ENCODE measurements at places on chromosomes 11 and 22.
A peak's percentile ranks its signal among the peaks of the same experiment; 100 is the strongest.

GRCh38 chr22:35697142-35697541, 20.5 kb upstream of the APOL5 start:
- no peak for DNase-seq

GRCh38 chr11:115456019-115456418, 48.2 kb downstream of the CADM1 start:
- DNase-seq = no peak

DNA sequence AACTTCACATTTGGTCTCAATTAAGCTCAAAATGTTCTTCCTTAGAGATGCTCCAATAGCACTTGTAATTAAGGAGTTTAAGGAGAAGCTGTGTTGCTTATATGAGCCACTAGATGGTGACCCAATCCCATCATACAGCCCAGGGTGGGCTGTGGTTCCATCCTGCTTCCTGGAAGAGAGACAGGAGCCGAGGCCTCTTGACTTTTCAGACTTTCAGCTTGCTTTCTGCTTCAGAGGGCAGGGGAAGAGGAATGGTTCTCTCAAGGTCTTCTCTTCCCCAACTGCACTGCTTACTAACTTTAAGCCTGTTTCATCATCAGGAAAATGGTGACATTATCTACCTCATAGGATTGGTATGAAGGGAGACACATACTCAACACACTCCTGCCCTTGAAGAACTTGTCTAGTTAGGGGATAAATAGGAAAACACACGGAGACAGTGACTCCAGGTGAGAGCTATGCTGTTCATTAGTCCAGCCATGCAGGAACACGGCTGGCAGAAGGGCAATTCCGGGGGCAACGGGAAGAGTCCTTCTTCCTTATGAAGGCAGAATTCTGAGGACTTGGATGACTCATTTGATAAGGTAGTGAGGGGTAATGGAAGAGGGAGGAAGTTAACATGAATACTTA, 20.1 kb downstream of the TMEM218 start:
- DNase-seq = no peak

- DNase-seq = no peak
Measured at GRCh38 chr11:60658409-60658808, 41.0 kb upstream of the MS4A8 start.

DNA sequence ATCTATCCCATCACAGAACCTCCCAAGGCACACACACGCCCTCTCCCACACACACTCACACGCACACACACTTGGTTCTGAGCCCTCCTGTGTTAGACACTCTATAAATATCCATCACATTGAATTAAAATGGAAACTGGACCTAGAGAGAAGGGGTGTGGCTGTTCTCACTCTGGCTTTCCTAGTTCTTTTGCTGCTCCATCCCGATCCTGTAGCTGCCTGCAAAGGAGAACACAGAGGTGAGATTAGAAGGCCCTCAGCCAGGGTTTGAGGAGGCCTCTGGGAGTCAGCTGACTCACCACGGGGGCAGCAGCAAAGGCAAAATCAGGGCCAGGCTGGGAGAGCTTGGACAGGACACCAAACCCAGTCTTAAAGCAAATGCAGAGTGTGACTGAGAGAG, 192.3 kb upstream of the CADM1 start:
- DNase-seq = no peak

- no peak for DNase-seq
Measured at GRCh38 chr22:40348025-40348658, 1.8 kb downstream of the ADSL start.

GRCh38 chr11:79263001-79263400, 177.8 kb downstream of the TENM4 start:
- no peak for DNase-seq

- DNase-seq = no peak
Measured at GRCh38 chr11:17135916-17136683, 58.6 kb upstream of the RPS13 start.

GRCh38 chr11:78465169-78465942, 47.7 kb upstream of the GAB2 start:
- DNase-seq = peak; percentile 26

DNA sequence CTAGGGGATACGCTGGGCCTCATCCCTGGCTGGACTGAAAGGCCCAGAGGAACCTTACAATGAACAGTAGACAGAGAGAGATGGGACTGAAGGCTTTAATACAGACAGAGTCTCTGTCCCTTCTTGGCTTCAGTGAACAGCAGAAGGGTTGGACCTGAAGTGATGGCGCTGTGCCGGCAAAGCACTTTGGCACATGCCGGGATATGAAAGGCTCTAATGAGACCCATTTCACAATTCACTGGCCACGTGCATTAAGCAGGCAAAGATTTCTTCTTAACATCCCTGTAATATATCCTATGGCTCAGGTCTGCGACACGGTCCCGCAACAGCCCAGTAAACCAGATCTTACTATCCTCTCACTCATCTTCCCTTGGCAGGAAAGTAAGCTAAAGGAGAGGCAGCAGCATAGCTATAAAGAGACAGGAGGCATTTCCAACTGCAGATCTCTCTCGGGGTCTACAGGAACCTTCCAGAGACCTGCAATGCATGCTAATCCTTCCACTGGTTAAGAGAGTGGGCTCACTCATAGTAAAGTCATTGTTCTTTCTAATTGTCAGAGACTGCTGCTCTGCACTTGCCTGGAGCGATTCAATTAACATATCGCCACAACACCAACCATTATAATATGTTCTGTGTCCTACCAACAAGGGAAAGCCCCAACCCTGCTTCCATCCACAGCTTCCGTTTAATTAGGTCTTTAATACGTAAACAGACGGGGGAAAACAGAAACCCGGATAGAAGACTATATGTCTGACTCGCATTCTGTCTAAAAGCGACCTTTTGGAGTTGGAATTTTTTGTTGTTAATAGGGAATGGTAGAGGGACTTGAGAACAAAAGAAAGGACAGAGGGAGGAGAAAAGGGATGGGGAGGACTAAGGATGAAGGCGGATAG, 1179.0 kb downstream of the LRRC4C start:
- no peak for DNase-seq

GRCh38 chr11:2776351-2777061, 76.7 kb upstream of the KCNQ1OT1 start:
- DNase-seq = no peak

GRCh38 chr22:46878191-46878948, 115.9 kb downstream of the TBC1D22A start:
- DNase-seq = no peak

DNA sequence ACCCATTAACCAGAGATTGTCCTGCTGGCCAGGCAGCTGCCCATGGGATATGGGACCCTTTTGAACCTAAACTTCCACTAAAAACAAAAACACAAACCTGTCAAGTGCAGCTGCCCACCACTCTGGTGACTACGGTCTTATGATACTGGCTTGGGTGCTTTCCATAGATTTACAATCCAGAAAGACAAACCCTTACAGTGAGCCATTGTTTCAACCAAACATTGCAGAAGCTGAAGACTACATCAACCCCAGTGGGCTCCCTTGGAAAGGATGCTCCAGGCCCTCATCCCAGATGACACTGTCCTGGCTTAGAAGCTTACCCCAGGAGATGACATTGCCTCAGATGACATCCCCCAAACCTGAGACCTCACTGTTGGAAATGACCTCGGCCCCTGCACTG, 56.9 kb upstream of the WNT11 start:
- no peak for DNase-seq

- DNase-seq = no peak
Measured at GRCh38 chr11:11668781-11669180, 47.0 kb upstream of the GALNT18 start.

GRCh38 chr11:66958956-66959274, 732 bp upstream of the PC start:
- DNase-seq = no peak

- no peak for DNase-seq
Measured at GRCh38 chr11:78952890-78953289, 378.2 kb upstream of the NARS2 start.

DNA sequence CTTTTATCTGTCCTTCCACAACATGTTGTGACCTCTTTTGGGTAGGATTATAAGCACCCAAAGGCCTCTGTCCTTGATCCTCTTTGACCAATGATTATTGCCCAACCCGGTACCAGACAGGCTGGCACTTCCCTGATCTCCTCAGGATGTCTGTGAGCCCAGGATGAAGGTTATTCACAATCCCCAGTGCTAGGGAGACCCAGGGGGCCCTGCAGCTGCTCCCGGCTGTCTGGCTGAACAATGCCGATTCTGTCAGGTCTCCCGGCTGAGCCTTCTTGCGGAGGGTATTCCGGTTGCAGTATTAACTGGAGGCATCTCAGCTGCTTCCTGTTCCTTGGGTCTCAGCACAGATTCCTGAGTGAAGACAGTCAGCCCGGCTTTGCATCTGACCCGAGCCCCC, 71.2 kb upstream of the CDON start:
- DNase-seq = no peak

DNA sequence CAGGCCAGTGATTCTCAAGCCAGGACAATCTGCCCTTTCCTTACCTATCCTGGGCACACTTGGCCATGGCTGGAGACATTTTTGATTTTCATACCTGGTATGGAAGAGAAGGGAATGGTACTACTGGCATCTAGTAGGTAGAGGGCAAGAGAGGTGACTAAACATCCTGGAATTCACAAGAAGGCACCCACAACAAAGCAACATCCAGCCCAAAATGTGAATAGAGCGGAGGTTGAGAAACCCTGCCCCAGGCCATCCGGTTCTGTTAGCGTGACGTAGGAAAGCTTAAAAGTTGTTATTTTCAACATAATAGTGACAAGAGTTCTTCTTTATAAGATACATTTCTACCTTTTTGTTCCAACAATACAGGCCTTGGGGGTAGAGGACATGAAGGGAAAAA, 114.9 kb upstream of the ALX4 start:
- no peak for DNase-seq

- no peak for DNase-seq
Measured at GRCh38 chr11:23413057-23413456, 552.8 kb upstream of the CCDC179 start.

DNA sequence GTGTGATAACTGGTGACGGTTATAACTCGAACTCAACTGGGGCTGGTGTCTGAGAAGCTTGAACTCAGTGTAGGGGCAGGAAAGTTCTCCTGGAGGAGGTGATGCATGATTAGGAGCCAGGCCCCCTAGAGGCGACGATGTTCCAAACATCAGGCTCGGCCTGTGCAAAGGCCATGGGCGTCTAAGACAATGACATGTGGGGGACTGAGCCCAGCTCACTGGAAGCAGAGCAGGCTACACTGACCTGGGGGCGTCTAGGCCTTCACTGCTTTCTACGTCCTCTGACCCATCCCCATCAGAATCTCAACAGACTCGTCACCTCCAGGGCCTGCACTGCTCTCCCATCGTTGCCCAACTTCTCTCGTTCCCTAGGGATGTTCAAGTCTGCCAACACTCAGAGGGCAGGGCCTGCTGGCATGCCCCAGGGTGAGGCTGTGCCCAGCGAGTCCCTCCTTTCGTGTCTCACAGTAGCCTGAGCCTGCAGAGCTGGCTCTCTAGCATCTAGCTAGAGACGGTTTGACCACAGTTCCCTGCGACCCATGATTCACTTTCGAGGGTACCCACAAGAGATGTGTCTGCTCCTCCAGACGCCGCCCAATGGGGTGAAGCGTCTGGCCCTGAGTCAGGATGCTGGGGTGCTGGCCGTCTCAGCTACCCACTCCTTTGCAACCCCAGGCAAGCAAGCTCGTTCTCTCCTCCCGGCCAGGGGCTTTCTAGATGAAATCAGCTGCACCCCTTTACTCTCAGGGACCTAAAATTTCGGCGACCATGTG, 1.1 kb upstream of the ATG16L2 start:
- peak; percentile 63 for DNase-seq

DNA sequence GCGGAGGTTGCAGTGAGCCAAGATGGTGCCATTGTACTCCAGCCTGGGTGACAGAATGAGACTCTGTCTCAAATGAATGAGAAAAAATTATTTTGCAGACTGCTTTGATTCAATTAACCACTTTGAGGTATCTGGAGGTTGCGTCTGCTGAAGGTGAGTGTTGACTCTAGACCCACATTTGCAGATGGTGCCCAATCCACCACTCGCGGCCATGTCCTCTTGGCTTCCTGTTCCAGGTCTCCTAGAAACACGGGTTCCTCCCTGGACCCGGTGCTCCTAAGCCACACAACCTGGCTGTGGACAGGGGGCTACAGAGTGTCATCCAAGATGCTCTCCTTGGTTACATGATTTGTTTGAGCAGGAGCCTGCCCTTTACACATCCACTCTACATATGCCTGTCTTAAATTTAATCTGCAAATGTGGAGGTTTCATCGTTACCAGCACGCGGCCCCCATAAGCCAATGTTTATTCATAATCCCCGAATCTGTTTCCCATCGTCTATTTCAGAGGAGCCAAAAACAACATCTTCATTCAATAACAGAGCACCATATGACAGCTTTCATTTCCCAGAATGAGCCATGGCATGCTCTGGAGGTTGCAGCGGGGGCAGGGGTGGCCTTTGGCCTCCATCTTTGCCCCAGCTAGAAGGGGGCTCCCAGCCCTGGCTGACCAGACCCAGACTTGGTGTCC, 377.2 kb downstream of the CTTN start:
- no peak for DNase-seq

GRCh38 chr11:44746894-44747293, 20.1 kb downstream of the TSPAN18 start:
- no peak for DNase-seq

- no peak for DNase-seq
Measured at GRCh38 chr11:2399488-2400068, 972 bp upstream of the TSSC4 start.

DNA sequence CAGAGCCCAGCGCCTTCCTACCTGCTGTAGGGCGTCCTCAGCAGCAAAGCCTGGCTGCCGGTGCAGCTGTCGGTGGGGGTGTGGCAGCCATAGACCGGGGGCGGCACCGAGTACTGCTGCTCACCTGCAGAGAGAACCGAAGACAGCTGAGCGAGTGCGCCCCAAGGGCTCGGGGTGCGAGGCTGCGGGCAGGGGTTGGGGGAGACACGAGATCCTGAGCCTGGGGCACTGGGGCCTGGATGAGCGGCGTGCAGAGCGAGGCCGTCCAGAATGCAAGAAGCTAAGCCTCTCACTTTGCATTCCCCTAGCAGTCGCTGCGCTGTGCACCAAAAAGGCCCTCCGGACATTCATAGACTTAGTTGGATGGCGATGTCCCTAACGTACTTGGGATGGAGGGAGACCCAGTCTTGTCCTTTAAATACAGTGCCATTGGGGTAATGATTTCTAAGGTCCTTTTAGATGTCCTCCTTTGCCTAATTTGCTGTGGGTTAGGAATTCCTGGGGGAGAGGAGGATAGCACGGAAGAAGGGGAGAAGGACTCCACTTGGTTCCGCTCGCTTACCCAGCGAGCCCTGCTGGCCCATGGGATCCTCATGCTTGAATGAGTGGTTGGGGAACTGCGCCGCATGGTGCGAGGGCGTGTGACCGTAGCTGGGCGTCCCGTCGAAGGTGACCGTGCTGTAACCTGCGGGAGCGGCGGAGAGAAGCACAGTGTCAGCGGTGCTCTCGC, 7.2 kb downstream of the WT1 start:
- DNase-seq = no peak

DNA sequence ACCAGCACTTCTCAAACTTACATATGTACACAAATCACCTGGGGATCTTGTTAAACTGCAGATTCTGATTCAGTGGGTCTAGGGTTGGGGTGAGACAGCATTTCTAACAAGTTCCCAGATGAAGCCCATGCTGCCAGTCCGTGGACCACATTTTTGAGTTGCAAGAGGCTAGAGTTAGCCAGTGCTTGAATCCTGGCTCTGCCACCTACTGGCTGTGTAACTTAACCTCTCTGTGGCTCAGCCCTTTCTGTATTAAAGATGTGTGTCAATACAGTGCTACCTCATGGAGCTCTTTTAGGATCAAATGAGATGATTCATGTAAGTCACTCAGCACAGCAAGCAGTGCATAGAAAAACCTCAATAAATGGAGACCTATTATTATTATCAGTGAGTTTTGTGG, 90.2 kb upstream of the ISX start:
- DNase-seq = no peak
